ENCODE measurements at places on chromosomes 7 and 10.
A peak's percentile ranks its signal among the peaks of the same experiment; 100 is the strongest.

DNA sequence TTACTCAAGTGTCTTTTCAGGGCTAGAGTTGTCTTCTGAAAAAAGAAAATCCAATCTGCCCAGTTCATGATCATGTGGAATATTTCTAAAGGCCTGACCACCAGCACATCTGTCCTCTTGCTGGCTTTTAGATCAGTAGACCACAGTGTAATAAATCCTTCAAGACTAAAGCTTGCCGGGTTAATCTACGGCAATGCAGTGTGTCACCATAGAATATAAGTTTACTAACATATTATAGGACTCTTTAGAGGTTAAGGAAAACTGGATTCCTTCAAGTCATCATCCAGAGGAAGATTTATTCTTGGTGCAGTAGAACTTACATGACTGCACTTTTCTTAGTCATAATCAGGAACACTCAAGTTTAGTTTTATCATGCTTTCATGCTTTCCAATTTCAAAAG lies 349.5 kb downstream of the SEMA3D start:
- peak; percentile 16 for DNase-seq

DNA sequence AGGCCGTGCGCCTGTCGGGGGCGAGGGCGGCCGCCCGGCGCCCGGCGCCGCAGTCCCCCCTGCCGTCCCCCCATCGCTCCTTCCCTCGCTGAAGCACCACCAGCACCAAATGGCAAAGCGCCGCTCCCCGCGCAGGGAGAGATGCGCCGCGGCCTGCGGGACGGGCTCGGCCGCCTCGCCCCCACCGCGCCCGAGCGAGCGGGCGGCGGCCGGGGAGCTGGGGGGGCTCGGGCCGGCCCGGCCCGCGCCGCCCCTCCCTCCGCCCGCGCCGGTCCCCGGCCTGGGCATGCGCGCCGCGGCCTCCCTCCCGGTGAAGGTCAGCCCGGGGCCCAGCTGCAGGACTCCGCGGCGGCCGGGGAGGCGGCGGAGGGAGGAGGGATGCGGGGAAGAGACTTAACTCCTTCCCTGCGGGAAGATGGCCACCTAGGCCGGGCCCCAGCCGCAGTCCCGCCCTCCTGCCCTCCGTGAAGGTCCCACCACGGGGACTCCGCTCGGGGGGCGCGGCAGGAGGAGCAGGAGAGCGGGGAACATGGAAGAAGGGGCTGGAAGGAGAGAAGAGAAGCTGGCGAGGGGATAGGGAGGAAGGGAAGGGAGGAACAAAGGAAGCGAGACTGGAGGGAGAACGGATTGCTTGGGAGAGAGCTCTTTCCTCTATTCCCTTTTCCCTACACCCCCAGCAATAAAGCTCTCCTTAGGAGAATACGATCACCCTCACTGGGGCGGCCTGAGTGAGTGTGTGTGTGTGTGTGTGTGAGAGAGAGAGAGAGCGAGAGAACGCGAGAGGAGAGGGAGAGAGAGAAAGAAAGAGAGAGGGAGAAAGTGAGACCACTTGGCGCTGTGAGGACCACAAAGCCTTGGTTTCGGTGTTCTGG lies 3.4 kb upstream of the SMARCD3 start:
- DNase-seq: no peak

DNA sequence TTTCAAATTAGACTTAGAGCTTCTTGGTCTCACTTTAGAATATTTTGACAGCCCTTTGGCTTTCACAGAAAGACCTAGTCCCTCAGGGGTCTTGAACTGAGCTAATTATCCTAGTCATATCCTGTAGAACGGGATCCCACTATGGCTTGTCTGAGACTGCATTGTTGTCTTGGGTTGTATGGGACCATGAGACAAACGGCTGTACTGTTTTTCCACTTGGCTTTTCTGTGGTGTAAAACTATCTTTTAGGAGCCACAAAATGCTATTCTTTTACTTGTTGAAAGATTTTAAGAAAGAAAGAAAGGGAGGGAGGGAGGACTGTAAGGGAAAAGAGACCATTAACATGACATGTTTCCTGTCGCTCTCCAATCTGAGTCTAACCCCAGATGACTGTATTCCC lies 432.5 kb downstream of the AUTS2 start:
- DNase-seq: no peak

- DNase-seq: no peak
Observed at GRCh38 chr7:18890885-18891621, 226.4 kb downstream of the TWIST1 start.

Data from GM04503 (cell line).